ENCODE measurements at places on chromosomes 6 and 20.

DNA sequence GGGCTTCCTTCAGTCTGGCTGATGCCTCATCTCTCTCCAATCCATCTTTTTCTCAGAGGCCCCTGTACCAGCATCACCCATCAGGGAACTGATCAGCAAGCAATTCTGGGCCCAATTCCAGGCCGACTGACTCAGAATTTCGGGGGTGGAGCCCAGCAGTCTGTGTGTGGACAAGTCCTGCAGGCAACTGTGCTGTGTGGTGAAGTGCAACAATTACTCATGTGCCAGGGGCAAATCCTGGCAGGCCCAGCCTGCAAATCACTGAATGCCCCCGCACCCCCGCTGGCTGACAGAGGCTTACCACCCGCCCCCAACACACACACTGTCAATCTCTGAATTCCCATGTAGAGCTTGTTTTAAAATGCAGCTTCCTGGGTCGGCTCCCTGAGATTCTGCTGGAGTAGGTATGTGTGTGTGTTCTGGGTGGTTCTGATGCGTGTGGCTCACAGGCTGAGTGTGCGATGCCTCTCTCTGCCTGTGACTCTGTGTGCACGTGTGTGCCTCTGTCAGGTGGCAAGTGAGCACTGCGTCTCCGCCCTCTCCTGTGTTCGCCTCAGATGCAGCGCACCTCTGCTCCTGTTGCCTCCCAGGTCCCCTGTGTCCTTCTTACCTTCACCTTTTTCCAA is 45.4 kb downstream of the SSR1 start:
- DNase-seq, result no peak

DNA sequence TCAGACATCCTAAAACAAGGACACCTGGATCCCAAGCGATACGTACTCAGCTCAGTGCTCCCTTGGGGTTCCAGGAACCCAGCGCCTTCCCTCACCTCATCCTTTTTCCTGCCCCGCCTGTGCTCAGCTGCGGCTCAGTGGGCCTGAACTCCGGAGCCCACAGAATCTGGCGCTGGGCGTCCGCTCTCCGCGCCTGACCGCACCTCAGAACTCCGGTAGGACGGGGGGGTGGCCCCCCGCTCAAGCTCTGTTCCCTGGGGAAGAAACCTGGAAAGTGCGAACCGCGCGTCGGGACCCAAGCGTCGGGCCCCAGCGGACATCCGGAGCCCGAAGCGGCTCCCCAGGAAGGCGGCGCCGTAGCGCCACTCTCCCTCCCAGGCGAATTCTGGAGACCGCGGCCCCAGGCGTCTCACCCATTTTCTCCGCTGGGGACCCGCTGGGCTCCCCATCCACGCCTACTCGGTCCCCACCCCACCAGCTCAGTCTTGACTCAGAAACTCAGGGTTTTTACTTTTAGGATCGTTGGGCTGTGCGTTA is 336 bp upstream of the LY6G5C start:
- DNase-seq, result no peak

- no peak for DNase-seq
Observed at GRCh38 chr20:49545572-49545971, 22.4 kb downstream of the PTGIS start.

- DNase-seq, result no peak
Observed at GRCh38 chr6:71299541-71300470, 11.2 kb downstream of the OGFRL1 start.

GRCh38 chr20:18632196-18632789 is 44.4 kb downstream of the DTD1 start:
- DNase-seq, result peak; percentile 38

DNA sequence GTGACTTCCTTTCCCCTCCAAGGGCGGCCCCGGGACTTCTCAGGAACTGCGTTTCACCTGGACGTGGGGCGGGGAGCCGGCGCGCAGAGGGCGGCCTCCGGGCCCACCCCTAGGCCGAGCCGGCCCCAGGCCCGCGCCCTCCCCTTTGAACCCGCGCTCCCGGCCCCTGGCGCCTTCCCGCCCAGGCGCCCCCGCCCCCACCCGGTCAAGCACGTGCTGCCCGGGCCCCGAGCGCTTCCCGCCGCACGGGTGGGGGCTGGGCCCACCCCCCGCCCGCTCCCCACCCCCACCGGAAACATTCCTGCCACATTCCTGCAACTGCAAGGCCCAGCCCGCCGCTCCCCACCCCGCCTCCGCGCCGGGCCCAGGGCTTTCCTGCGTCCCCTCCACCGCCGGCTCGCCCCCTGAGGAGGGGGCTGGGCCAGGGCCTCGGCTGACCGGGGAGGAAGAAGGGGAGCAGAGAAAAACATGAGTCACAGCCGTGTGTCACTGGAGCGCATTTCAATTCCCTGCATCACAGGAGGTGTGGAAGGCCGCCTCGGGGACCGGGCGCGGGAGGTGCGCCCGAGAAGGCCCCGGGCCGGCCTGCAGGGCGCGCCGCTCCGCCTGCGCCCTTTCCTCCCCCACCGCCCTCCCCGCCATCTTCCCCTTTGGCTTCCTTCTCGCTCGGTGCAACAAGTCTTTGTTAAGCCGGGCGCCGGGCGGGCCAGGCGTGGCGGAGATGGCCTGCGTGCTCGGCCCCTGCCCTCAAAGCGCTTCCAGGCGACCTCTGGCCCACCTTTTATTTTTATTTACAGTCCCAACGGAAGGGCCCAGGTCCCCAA is 1.2 kb upstream of the HMGA1 start:
- DNase-seq, result peak; percentile 60

DNA sequence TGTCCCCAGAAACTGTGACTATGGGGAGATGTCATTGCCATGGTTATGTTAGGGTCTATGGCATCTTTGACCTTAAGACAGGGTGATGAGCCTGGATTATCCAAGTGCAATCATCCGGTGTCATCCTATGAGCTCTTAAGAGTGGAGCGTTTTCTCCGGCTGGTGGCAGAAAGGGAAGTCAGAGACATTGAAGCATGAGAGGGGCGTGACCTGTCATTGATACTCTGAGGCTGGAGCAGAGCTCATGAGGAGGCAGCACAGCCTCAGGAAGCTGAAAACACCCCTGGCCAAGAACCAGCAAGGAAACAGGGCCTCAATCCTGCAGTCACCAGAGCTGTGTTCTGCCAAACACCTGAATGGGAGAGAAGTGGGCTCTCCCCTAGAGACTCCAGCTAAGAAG is 59.6 kb downstream of the ANKRD60 start:
- DNase-seq, result no peak

DNA sequence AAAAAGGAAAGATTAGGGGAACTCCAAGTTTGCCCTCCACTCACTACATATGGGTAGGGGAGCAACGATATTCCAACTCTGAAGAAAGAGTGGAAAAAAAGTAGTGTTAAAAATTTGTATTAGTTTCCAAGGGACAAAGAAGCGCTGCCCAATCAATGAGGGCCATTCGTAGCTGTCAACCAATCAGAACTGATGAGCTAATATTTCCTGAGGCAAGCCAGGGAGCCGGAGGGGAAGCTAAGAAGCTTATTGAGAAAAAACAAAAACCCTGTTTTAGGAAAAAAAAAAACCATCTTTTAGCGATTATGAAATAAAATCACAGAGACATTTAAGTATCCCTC is 59.5 kb downstream of the TRIM38 start:
- no peak for DNase-seq

DNA sequence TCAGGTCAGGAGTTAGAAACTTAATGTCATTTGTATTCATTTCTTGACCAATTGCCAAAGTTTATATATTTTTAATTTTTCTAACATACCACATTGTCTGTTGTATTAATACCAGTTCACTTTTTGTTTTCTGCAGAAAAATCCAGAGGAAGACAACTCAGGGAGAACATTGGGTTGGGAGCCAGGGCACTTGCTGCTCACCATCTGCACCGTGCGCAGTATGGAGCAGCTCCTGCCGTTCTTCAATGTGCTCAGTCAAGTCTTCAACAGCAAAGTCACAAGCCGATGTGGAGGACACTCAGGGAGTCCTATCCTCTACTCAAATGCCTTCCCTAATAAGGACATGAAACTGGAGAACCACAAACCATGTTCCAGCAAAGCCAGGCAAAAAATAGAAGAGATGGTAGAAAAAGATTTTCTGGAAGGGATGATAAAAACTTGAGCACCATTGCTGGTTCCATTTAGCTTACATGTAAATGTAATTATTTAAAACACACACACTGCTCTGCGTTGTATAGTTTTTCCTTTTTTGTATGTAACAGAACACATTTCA is 25.3 kb downstream of the PGM3 start:
- no peak for DNase-seq

GRCh38 chr6:29502181-29502580 is 14.4 kb upstream of the MAS1L start:
- DNase-seq, result no peak

GRCh38 chr20:8330785-8331695 is 199.0 kb downstream of the PLCB1 start:
- no peak for DNase-seq

- DNase-seq, result no peak
Observed at GRCh38 chr6:21710908-21711627, 117.5 kb downstream of the SOX4 start.
